ENCODE measurements at places on chromosomes 7 and 10.
A peak's percentile ranks its signal among the peaks of the same experiment; 100 is the strongest.

DNA sequence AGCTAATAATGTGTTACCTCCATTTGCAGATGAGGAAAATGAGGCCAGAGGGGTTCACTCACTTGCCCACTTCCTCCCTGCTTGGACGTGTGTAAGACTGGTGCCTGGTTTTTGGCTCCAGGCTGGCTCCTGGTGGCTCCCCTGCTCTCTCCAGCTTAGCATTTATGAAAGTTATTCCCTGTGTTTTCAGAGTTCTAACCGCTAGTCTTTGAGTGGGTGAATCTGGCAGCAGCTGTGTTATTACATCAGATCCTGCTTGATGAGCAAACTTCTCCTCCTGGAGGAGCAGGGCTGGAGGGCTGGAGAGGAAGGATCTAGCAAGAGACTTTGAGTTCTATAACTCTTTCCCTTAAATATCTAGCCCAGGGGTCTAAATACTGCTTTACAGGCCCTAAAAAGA, 80.9 kb upstream of the AGBL3 start:
- peak; percentile 96 for DNase-seq

DNA sequence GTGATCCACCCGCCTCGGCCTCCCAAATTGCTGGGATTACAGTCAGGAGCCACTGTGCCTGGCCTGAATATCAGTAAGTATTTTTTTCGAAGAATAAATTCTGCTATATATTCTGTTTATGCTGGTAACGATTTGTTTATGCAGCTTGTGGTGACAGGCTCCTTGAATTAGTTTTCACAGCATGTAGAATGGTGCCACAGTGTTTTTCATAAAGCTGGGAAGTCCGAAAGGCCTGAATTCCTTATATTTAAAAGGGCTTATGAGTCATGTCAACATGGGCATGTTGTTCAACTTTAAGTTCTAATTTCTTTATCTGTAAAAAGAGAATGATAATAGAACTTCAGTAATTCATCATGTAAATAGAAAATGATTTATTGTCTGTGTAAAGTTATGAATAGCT, 42.2 kb upstream of the WASL start:
- DNase-seq: no peak

DNA sequence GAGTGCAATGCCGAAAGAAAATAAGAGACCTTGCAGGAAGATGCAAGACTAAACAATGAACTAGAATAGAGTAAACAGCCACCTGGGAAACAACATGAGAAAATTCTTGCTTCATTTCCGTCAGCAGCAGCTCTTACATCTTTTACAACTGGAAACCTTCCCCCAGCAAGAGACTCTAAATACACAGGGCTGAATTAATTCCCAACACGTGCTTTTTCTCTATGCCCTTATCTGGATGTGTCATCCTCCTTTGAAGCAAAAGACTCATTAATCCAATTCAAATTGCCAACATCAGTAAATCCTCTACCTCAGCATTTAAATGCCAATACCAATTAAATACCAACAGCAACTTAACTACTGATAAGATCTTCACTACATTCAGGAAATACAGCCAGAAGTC, 99.0 kb upstream of the PDE1C start:
- no peak for DNase-seq

DNA sequence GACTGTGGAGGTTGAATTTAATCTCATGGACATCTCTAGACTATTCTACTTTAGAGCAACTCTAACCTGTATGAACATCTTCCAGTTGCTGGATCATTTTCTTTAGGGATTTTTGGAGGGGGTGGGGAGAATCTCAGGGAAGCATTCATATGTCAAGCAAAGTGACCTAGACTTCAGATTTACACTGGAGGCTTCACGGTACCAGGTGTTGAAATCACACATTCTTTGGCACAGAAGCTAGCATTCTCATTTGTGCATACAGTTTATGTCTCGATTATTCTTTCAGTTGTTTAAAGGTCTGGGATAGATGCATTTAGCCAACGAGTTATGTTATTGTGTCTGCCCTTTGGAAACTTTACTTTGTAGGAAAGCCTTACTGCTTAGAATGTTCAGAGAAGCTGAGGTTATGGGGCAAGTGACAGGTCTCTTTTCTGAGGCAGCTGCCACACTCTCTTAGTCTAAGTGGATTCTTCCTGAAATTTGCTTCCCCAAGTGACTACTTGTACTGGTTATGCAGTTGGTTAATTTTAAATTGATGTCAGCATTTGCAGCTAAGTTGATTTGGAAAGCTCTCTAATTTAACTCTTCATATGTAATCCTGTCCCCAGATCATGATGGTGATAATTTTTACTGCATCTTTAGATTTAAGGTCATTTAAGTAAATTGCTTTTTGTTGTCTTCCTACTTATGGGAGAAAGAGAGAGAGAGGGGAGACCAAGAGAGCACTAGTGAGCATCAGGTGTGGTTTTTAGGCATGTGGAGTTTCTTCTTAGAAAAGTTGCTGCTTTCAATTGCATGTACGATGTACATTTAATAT, 153.8 kb downstream of the PRKG1 start:
- DNase-seq: no peak

DNA sequence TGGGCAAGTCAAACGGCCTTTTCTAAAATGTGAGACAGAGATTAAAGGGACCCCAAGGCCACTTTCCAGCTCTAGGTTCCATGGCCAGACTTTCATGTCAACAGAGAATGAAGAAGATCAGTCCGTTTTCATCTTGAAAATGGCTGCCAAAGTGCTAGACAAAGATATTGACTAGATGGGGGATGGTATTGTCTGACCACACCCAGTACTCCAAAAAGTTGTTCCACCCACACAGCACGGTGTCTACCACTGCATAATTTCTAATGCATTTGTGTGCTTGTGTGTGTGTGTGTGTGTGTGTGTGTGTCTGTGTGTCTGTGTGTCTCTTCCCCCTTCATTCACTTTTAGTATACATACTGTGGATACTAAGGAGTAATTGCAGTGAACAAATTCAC, 1.3 kb downstream of the COL1A2 start:
- peak; percentile 74 for DNase-seq

- DNase-seq: no peak
Measured at GRCh38 chr7:15719311-15719710, 32.8 kb upstream of the MEOX2 start.

DNA sequence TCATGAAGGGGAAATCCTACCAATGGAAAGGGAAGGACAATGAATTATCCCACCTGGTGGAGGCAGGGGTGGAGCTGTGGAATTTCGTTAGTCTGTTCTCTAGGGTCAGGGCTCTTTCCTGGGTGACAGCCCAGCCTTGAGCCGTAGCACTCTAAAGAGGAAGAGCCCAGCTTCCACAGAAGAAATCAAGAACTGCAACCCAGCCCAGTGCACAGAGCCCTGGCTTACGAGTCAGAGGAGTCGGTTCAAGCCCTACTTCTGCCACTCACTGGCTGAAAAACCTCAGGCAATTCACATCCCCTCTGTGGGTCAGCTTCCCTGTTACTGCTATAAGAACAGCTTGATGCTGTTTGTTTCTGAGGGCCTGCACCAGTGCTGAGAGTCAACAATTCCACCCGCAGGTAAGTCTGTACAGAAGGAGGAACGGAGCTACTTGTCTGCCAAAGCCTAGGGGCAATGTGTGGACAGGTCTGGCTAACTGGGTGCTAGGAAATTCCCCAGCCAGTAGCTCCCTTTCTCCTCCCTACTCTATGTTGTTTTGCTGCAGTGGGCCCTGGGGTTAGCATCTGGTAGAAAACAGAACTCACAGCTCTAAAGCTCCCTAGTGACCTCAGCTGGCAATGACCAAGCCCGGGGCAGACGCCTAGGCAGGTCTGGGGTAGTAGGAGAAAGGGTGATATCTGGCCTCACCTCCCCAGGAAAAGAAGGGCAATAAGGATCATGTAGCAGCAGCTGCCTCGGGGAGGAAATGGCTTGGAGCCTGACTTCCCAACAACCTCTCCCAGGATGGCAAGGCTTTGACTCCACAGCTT, 3.3 kb downstream of the AVPI1 start:
- DNase-seq: peak; percentile 70

GRCh38 chr10:34826221-34826620, 11.1 kb upstream of the PARD3 start:
- DNase-seq: no peak

DNA sequence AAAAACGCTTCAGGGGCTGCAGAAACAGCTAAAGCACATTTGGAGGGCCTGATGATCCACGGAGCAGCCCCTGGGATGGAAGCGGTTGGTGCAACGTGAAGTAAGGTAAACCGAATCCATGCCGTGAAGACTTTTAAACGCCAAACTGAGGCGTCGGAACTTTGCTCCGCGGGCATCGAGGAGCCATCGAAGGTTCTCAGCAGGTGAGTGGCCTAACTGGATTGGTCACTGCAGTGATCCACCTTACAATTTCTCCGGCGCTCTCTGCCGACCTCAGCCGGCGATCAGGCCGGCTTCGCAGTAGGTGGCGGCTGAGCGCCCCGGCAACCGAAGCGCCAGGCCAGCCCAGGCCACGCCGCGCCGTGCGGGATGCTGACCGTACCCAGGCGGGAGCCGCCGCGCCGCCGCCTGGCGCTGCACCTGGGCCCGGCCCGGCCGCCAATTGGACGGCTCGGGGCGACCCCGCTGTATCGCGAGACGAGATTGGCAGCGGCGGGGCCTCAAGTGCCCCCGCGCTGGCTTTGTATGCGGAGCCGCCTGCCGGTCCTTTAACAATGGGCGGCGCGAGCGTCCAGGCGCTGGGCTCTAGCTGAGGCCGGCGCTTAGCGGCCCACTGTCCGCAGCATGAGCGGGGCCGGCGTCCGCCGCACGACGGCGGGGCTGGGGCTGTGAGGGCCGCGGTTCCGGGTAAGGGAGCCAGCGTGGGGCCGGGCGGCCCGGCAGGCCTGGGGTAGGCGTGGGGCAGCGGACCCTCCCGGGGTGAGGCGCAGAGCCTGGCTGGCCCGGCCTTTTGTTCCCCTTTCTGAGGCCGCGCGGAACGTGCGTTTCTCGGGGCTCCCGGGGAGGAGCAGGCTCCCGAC, at the start of gene CCNJ:
Gene CCNJ, plus strand, starts transcription at position 551 of the 860 bp plus-strand sequence. CDS start 811 bp downstream, outside the sequence.
- DNase-seq: peak; percentile 87

DNA sequence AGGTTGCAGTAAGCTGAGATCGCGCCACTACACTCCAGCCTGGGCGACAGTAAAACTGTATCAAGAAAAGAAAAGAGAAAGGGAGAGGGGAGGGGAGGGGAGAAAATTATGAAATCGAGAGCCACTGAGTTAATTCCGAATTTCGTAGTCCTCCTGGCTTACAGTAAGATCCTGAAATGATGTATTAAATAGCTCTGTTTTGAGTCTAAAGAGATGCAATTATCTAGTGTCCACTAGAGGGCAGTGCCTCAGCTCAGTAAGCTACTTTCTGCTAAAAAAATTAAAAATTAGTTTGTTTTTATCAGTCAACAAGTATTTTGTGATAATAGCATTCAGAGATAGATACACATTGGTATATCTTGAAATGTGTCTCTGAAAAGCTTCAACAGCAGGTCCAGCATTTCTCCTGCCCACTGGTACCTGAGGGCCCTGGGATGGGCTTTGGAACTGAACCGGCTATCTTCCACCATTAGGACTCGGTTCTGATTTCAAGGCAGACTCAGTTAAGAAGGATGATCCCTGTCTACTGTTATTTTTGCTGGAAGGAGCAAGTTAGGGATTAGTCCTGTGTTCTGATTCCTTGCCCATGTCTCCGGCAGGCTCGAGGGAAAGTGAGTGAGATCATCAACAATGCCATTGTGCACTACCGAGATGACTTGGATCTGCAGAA, 19.5 kb downstream of the TSPAN33 start:
- DNase-seq: peak; percentile 76

- no peak for DNase-seq
Measured at GRCh38 chr7:37265006-37265405, 183.7 kb downstream of the ELMO1 start.

DNA sequence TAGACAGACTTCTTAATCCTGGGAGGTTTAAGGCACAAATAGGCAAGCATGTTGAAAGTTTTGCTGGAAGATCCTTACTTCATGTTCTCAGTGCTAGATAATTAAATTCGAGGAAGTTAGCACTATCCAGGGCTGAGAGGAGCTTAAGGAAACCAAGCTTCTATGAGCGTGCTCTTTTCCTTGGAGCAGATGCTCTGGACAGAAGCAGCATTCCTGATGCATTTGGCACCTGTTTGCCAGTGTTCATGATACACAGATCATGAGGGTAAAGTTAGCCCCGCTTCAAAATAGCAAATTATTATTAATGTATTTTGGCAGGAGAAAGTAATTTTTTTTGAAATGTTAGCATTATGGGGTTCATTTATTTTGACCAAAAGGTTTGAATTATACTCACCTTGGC, 9.4 kb downstream of the HDAC9 start:
- no peak for DNase-seq

- no peak for DNase-seq
Measured at GRCh38 chr7:142025896-142026295, 30.2 kb downstream of the MGAM start.

GRCh38 chr7:100486753-100487446, 3.2 kb downstream of the NYAP1 start:
- DNase-seq: peak; percentile 27

DNA sequence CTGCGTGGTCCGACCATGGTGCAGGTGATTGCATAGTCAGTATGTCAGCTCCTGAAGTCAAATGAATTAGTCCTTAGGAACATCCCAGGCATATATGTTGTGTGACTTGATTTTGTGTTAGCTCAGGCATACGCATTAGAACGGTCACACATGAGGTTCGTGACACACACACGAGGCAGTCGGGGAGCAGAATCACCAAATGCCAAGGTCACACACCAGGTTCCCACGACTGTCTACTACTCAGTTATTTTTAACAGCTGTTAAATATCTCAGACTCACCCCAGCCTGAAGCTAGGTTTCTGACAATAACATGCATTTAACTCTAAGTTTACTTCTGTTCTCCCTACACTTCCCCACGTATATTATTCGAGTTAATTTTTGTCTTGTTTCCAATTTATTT, 54.8 kb downstream of the DYNC2I1 start:
- no peak for DNase-seq

- no peak for DNase-seq
Measured at GRCh38 chr7:100342765-100343164, 15.2 kb upstream of the PILRB start.

GRCh38 chr10:111972109-111972508, 211.5 kb downstream of the GPAM start:
- no peak for DNase-seq

DNA sequence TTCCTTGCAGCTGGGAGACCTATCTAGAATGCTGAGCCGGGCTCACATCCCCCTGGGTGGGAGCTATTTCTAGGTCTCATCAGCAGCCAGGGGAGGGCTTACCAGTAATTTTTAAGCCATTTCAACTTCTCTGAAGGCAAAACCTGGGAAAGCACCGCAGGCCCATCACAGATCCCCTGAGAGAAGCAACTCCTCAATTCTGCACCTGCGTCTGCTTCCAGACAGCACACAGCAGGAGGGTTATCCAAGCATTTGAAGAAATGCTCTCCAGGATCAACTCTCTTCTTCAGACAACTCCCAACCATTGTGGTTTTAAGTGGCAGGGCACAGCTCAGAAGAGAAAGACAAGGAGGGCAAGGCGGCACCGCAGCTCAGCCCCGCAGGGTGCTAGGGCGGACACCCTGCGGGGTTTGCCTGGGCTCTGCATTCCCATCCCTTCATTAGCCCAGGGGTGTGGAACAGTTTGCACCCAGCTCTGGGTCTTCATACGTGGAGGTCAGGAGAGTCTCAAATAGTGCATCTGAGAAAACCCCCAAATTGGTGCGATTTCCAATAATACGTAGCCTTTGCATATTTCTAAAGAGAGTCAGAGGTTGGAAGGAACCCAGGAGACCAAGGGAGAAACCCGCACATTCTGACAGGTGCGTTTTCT, 618.7 kb downstream of the DNAJB6 start:
- no peak for DNase-seq
